HEK293T (cell line): ENCODE measurements at places on chromosomes 12 and 14.

- DNase-seq = no peak
Measured at GRCh38 chr12:117580015-117580717, 218.7 kb upstream of the NOS1 start.

DNA sequence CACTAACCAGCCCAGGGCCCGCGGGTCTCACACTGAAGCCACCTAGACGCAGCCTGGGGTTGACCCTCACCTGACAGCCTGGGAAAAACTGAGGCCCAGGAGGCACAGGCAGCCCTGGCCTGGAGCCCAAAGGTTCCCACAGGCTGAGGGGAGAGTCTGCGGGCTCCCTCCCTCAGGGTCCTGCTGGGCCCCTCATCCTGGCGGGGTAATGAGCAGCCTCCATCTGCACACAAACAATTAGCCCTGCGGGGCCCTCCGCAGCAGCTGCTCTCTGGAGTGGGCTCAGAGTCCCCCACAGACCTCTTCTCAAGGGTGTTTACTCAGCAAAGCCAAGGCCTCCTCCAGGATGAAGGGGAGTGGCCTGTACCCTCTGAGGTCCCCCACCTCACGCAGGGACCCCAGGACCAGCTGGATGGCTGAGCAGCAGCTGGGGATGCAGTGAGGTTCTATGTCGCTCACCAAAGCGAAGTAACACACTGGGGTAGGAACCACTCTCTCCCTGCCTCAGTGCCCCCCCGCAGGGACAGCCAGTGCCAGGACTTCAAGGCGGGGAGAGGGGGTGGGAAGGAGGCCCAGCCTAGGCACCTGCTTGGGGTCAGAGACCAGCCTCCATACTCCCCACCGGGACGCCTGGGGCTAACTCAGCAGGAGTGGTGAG lies 7.3 kb downstream of the AKT1 start:
- DNase-seq = no peak

DNA sequence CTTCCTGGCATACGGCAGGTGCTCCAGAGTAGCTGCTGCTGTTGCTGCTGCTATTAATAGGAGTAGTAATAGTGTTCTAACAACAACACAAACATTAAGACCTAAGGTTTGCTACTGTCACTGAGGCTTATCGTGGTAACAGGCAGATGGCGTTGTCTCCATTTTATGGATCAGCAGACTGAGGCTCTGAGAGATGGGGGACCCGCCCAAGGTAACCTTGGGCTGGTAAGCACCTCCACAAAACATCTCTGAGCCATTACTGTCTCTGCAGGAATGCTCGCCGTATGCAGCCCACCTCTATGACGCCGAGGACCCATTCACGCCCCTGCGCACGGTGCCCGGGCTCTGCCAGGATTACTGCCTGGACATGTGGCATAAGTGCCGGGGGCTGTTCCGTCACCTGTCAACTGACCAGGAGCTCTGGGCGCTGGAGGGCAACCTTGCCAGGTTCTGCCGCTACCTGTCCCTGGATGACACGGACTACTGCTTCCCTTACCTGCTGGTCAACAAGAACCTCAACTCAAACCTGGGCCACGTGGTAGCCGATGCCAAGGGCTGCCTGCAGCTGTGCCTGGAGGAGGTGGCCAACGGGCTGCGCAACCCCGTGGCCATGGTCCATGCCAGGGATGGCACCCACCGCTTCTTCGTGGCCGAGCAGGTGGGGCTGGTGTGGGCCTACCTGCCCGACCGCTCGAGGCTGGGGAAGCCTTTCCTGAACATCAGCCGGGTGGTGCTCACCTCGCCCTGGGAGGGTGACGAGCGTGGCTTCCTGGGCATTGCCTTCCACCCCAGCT lies 7.2 kb downstream of the HHIPL1 start:
- no peak for DNase-seq

- DNase-seq = no peak
Measured at GRCh38 chr12:76549131-76549530, 10.4 kb downstream of the OSBPL8 start.
